Stimulated activated CD4-positive, alpha-beta T cell treated with anti-CD3 and anti-CD28 coated beads, Interleukin-2, amount 100 ng/mL, for 24 hours (primary cell): ENCODE measurements at places on chromosomes 12 and 14.

GRCh38 chr12:15770581-15770980 is 18.6 kb downstream of the EPS8 start:
- no peak for DNase-seq

- no peak for DNase-seq
Measured at GRCh38 chr12:54131641-54132280, 57.0 kb downstream of the SMUG1 start.

GRCh38 chr12:119695034-119695433 is 27.1 kb downstream of the PRKAB1 start:
- DNase-seq, result no peak

DNA sequence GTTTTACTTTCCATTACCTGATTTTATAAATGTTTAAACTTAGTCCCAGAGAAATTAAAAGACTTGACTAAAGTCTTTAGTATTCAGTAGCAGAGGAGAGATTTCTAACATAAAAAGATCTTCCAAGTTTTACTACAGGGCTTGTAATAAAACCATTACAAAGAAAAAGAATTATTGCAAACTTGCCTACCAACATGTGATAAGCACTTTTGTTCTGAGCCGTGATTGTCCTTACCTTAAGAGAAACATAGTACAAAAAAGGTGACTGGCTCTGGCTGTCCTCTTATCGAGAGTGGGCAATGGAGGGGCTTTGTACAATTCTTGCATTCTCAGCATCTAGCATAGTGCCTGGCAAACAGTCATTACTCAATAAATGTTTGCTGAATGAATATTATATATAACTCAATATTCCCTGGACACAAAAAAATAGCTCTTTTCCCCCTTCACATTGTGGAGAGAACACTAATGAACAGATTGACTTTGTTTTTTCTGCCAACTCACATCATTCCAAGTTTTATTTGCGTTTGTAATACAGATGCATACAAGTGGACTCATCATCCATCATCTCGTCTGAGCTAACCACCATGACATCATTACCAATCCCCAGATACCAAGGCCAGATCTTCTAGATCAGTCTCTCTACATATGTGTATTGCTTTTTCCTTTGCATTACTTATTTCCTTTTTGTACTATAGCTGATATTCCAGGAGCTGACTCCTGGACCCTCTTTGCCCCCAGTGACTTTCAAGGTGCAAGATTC is 192.8 kb upstream of the EEA1 start:
- no peak for DNase-seq

DNA sequence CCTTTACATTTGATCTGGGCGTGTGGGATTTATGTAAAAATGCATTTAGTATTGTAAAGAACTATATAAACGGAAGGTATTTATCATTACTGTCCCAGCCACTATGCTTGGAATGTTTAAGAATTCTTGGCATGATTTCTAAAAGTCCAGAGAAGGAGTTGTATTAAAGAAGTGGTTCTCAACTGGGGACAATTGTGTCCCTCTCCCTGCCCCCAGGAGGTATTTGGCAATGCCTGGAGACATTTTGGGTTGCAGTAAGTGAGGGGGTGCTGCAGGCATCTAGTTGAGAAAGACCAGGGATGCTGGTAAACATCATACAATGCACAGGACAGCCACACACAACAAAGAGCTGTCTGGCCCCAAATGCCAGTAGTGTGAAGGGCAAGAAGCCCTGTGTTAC is 7.2 kb downstream of the SLC38A1 start:
- DNase-seq, result no peak

GRCh38 chr12:124396544-124397398 is 101.9 kb downstream of the RFLNA start:
- no peak for DNase-seq

DNA sequence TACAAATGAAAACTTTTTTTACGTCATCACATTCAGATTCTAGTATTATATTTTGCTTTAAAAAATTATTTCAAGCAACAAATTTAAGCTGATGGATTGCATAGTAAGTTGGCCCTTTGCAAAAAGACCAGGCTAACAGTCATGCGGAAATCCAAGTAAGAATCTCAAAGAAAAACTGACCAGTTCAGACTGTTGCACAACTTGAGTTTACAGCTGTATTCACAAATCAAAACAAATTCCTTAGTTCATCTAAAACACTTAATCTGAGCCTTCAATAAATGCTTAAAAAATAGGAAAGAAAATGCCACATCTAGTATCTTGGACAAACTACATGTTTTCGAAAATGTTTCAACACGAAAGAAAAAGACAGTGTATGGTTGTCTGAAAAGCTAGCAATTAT is 847 bp downstream of the CCDC59 start:
- no peak for DNase-seq

DNA sequence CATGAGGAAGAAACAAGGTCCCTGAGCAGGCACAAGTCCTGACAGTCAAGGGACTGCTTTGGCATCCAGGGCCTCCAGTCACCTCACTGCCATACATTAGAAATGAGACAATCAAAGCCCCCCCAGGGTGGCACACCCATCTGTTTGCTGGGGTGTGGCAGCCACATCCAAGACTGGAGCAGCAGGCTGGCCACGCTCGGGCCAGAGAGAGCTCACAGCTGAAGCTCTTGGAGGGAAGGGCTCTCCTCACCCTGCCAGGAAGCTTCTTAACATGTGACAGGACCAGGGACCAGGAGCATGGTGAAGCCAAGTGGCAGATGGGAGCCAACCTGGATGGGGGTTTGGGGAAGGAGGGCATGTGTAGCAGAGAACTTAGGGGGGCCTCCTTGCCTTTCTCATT is 10.0 kb downstream of the CACNB3 start:
- no peak for DNase-seq

GRCh38 chr12:58099476-58099875 is 158.1 kb downstream of the ATP23 start:
- DNase-seq, result no peak

GRCh38 chr14:71139294-71139946 is 232.2 kb downstream of the PCNX1 start:
- no peak for DNase-seq

GRCh38 chr12:2052826-2053678 is at the start of gene CACNA1C:
CACNA1C (plus strand) TSS chr12:2052987; CDS start chr12:2053563, 576 bp downstream.
- DNase-seq, result peak; percentile 60

DNA sequence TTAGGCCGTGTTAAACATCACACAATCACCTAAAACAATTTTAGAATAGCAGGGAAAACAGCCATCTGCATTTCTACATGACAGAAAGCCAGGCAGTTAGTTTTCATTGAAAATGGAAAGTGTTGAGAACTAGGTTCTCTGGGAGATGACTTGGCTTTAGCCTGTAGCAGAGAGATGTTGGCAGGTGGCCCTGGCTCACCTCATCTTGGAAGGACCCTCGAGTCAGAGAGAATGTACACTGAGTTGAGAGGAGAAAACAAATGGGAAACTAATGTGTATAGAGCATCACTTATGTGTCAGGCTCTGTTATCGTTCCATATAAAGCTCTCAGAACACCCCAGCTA is 51.9 kb downstream of the SUSD6 start:
- DNase-seq, result no peak

GRCh38 chr12:11653215-11653753 is 3.8 kb downstream of the ETV6 start:
- peak; percentile 50 for DNase-seq

DNA sequence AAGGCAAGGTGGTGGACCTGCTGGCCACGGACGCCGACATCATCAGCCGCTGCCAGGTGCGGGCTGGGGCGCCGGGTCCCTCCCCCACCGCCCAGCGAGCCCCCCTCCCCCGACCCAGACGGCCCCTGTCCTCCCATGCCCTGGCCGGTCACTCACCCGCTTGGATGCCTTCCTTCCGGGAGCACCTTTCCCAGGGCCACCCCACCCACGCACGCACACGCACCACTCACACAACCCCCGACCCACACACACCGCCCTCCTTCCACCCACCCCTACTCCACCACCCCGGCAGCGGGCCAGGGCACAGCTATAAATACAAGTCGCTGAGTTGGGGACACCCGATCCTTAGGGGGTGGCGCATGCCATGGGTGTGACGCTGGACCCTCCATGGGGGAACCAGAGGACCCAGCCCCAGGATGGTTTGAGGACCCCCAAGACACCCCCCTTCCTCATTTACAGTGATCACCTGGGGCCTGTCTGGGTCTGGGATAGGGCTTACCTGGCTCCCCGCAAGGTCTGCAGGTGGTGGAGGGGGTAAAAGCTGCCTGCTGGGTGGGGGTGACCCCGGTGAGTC is 465 bp downstream of the ADSS1 start:
- DNase-seq, result no peak

GRCh38 chr12:105018776-105019175 is 32.7 kb downstream of the NOPCHAP1 start:
- no peak for DNase-seq

- DNase-seq, result no peak
Measured at GRCh38 chr14:77041881-77042545, 13.5 kb upstream of the IRF2BPL start.

- no peak for DNase-seq
Measured at GRCh38 chr14:66540038-66540437, 32.1 kb downstream of the GPHN start.

- no peak for DNase-seq
Measured at GRCh38 chr14:60163693-60164092, 1.5 kb downstream of the DHRS7 start.

GRCh38 chr14:72999316-72999715 is 27.6 kb downstream of the ZFYVE1 start:
- DNase-seq, result no peak

DNA sequence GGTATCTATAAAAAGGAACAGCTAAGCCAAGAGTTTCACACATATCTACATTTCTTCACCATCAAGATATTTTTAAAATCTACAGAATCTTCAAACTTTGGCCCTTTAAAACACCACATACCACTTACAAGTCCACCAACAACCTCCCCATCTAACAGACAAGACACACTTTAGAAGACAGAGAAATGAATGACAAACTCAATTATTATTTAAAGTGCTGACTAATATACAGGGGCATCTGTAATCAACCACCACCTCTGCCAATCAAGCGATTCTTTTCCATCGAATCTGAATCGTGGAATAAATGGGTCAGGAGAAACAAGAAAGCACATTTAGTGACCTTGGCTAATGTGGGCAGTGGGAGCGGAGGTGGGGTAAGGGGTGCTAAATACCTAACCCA is 7.7 kb downstream of the SETD3 start:
- DNase-seq, result no peak

- DNase-seq, result no peak
Measured at GRCh38 chr14:105012171-105012985, 8.5 kb downstream of the CDCA4 start.

DNA sequence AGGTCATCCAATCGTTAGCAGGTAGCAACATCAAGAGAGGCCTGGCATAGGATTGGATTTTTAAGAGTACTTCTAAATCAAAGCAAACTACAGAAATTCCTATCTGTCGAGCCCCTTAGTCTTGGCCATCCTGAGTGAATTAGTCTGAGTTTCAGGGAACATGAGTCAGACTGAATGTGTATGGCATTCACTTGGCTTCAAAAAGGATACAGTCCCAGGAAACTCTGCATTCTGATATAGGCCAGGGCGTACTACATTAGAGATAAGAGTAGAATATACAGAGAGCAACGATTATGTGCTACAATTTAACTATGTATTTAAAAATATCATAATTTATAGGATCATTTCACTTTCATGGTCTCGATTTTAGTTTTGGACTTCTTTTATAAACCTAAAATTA is 242.2 kb downstream of the SOX5 start:
- no peak for DNase-seq

DNA sequence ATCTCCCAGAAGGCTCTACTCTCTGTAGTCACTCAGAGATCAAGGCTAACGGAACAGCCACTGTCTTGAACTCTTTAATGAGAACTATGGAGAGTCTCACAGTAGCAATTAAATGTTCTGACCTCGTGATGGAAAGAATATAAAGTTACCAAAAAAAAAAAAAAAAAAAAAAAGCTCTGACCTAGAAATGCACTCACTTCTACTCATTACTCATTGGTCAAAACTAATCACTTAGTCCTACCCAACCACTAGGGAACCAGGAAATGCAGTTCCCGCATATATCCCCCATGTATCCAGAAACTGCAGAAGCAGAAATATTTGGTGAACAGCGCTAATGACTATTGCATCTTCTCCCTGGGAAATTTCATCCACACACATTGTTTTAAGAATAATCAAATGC is 29.5 kb upstream of the C12orf76 start:
- no peak for DNase-seq

GRCh38 chr12:64890873-64891468 is 66.5 kb downstream of the TBC1D30 start:
- DNase-seq, result no peak

GRCh38 chr12:5388581-5389535 is 43.0 kb upstream of the NTF3 start:
- DNase-seq, result no peak

- DNase-seq, result no peak
Measured at GRCh38 chr14:86088156-86088555, 558.2 kb downstream of the FLRT2 start.

GRCh38 chr14:101731187-101732080 is 30.1 kb upstream of the PPP2R5C start:
- DNase-seq, result peak; percentile 87
